ENCODE measurements at places on chromosomes 7 and 10. TPM values are rescaled to one million over a fixed set of nuclear protein-coding genes. Genes with fewer than 3 reads are reported as not detected.

DNA sequence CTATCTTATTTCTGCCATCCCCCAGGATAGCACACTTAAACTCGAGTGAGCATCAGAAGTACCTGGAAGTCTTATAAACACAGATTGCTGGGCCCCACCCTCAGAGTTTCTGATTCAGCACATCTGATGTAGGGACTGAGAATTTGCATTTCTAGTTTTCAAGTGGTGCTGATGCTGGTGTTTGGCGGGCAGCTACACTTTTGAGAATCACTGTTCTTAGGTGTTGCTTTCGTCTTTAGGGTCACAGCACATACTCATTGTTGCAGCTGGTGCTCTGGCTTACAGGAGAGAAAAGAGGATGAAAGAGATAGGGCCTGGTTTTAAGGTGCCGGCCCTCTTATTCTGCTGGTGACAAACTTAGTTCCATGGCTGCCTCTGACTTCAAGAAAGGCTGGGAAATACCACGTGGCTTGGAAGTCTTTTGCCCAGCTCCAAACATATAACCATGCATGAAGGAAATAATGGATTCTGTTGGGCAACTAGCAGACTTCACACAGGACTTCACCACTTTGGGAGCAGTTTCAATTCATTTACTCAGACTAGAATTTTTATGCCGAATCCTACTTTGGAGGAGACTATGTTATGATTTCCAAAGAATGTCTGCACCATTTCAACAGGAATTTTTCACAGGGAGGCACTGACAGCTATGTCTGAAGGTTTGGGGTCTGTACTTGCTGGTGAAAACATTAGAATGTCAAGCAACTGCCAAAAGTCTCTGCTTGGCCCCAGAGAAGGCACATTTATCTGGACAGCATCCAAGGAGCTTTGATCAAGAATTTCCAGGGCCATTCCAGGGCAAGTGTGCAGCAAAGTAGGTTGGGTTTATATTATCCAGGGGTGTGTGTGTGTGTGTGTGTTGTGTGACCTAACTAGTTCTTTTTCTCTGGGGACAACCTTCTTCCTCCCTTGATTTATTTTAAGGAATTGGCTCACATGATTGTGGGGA lies 6.9 kb upstream of the MINDY4 start:
- no peak overlapping the region for H3K27ac ChIP-seq
- no peaks in the 10 kb centered on the region for H3K36me3 ChIP-seq
- DNase-seq = no peak
- H3K4me1 ChIP-seq = no peaks in the 10 kb centered on the region
- no peaks in the 10 kb centered on the region for H3K27me3 ChIP-seq
- H3K4me3 ChIP-seq = no peak overlapping the region

TRDMT1 gene
- 20.2 TPM for total RNA-seq

DNA sequence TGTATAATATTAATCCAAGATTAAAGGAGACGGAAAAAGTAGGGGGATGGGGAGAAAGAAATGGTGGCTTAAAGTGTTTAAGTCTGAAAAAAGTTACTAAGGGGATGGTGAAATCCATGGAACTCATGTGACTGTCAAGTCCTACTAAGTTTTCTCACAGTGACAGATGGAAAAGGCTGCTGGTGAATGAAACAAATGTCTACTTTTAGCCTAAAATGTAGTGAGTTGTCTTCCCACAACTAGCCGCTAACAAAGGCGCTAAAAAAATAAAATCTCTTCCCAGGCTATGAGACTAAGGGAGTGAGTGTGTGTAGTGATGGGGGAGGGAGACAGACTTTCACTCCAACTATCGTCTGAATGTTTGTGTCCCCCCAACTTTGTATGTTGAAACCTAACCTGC lies 12.6 kb downstream of the VIM start:
- peaks cover 24% of the 10 kb centered on the region for H3K36me3 ChIP-seq
- no peak for DNase-seq
- no peaks in the 10 kb centered on the region for H3K27me3 ChIP-seq
- peaks cover 8% of the 10 kb centered on the region for H3K4me1 ChIP-seq
- no peak overlapping the region for H3K27ac ChIP-seq

ZC3HAV1L gene
- total RNA-seq = 3.8 TPM

DNA sequence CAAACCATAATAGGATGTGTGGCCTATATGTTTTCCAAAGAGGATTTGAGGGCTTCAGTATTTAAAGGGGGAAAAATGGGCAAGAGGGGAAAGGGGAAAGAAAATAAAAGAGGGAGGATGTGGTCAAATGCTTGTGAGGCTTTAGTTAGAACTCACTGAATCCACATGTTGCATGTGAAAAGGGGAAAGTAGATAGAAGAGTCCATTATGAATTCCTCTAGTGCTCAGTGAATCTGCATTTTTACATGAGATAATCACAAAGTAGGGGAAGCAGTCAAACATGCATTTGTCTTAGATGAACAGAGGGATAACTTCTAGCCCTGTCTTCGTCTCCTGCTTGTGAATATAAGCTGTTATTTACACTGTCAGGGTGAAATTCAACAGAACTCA lies 24.6 kb upstream of the AKAP9 start:
- H3K4me3 ChIP-seq = no peak overlapping the region
- H3K36me3 ChIP-seq = no peaks in the 10 kb centered on the region
- DNase-seq = no peak
- peaks cover 13% of the 10 kb centered on the region for H3K4me1 ChIP-seq
- H3K27me3 ChIP-seq = no peaks in the 10 kb centered on the region

- H3K27ac ChIP-seq = no peak overlapping the region
- no peaks in the 10 kb centered on the region for H3K36me3 ChIP-seq
- H3K27me3 ChIP-seq = no peaks in the 10 kb centered on the region
- no peak overlapping the region for H3K4me3 ChIP-seq
- no peak for DNase-seq
Observed at GRCh38 chr10:86103391-86104101, 263.0 kb downstream of the GRID1 start.

All from CD4-positive, alpha-beta memory T cell (primary cell).